ENCODE measurements at places on chromosomes 2 and 18.

DNA sequence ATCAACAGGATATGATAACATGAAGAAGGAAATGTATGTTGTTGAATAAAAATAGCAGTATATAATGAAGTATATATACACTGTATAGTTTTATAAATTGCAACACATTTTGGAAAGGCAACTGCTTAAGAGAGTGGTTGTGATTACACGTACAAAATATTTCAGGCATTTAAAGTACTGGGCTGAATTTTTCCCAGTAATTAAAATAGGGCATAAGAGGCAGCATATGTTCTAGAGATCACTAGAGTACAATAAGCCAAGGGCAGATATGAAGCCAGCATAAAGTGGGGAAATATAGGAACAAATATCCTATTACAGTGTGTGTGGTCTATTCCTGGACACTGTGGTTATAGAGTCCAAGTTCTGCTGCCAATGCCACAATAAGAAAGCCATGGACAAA, 14.1 kb downstream of the DPP10 start:
- DNase-seq: no peak

- no peak for DNase-seq
These were observed 99.6 kb upstream of the MAP2 start for GRCh38 chr2:209324281-209324680.

DNA sequence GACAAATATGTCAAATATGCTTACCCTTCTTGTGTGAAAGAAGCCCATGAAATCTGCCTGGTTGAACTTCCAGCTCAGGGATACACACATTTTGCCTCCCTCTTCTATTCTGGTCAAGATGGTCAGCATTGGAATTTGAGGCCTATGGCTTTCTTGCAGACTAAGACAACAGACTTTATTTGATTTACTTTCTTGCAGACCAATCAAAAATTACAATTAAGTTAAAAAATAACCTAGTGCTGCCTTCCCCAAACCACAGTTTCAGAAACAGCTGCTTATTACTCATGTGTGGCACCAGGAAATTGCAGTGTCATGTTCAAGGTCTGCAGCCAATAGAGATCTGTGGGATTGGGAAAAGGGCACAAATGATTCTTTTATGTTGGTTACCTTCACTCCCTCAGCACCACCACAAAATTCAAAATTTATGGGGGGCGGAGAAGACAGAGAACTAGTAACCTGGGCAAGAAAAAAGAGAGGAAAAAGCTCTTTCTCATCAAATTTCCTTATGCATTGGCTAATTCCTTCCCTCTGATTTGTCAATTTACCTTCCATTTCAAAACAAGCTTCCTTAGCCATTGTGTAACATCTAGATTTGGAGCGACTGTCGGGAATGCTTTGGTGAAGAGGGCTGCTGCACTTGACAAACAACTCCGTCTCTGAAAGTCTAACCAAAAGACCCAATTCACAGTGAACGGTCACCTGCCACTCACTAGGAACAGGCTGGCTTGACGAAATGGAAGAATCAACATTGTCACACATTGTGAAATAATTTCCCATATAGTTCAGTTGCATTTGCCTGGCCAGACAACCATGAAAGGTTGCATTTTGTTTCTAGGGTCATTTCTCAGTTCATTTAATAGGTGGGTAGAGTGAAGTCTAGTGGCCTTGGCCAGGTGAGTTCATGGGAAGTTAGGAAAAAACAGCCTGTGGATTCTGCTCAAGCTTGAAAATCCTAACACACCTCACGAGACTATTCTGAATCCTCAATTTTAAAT, 100.4 kb upstream of the FZD5 start:
- no peak for DNase-seq

GRCh38 chr2:17442334-17442733, 75.9 kb downstream of the RAD51AP2 start:
- DNase-seq: no peak

- no peak for DNase-seq
These were observed 1992.5 kb upstream of the PIK3C3 start for GRCh38 chr18:39962546-39962945.

DNA sequence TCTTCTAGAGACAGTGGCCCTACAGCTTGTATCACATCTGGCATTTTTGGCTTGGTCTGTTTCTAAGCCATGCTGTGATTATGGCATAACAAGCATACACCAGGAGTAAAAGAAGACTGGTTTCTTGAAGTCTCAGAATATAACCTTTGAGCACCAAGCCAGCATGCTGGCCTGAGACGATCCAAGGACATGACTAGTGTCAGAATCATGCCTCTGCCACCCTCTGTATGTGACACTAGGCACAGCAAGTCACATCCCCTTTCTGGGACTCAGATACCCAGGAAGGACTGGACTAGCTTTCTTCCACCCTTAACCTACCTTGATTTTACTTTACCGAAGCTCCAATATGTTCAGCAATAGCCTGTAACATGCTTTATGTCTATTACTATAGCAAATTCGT, 345.5 kb downstream of the SETBP1 start:
- no peak for DNase-seq

DNA sequence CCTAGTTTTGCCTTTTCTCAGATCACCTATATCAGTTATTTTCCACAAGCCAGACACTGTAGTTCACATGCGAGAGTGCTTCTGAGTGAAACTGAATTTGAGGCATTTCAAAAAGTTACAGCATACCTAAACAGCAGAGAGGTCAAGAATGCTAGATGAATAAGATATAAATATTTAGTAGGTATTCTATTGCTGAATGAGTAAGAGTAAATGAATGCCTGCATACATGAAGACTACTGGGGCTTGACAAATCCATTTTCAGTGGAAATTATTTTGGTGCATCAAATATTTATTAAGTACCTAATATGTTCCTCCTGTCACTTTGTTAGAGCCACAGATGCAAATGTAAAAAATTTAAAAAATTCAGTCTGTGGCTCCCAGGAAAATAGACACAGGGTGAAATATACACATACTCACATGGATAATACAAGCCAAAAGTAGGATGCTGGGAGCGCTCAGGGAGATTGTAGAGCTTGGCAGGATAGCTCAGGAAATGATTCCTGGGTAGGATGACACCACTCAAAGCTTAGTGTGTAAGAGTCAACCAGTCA, 27.6 kb upstream of the CDC42EP3 start:
- no peak for DNase-seq

GRCh38 chr2:14843507-14844204, 211.1 kb downstream of the LRATD1 start:
- no peak for DNase-seq

- peak; percentile 64 for DNase-seq
These were observed 34.2 kb upstream of the EN1 start for GRCh38 chr2:118881490-118882129.

DNA sequence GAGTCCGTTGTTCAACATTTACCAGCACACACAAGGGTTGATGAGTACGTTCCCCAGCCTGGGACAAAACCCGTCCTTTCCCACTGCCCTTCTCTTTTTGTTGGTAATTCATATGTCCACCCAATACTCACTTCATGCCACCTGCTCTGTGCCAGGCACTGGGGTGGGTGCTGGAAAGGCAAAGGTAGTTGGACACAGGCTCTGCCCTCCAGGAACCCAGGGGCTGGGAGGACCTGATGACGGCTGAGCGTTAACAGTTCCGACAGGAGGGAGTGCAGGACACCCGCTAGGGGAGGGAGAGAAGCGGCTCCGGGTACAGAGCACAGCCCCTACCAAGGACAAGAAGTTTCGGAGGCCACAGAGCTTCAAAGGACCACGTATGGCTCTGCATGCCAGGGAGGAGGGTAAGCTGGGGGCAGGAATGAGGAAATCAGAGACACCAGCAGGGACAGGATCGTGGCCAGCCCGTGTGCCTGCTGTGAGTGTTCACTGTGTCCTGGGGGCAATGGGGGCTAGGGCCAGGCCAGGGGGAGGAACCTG, 134.1 kb upstream of the GPC1 start:
- DNase-seq: no peak

DNA sequence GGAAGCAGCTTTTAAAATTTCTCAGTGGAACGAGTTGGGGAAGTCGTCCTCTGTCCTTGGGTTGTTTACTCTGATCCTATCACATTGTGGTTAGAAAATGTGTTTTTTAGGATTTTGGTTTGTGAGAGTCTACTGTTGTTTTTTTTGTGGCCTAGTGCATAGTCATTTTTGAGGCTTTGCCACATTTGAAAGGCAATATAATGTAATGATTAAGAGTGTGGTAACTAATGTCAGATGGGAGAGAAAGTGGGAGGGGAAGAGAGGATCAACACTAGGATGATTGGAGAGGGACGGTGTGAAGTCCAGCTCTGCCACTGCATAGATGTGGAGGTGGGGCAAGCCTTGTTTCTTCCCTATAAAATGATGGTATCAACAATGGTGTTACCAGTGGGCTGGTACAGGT, 8.5 kb downstream of the SP140L start:
- DNase-seq: no peak

DNA sequence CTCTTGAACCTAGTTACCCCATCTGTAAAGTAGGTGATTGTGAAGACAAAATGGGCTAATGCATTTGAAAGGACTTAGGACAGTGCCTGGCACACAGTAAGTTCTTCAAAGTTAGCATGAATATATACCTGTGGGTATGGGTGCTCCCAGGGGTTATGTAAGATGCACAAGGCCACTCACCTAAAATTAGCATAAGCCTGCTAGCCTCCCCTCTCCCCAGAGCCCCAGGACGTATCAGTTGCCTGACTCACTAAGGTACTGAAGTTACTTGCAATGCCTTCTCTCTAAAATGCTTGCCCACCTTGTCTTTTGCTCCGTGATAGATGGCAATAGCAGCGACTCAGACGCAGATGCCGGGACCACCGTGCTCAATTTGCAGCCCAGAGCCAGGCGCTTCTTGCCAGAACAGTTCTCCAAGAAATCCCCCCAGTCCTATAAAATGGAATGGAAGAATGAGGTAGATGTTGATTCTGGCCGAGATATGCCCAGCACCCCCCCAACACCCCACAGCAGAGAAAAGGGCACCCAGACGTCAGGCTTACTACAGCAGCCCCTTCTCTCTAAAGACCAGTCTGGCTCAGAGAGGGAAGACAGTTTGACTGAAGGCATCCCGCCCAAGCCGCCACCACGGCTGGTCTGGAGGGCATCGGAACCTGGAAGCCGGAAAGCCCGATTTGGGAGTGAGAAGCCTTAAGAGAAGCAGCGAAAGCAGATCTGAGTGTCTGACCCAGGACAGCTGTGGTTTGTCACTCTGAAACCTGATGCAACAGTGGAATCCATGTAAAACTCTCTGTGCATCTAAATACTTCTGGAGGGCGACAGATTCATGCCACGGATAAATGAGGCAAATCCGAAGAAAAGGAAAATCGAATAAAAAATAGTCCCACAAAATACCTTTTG, 53.8 kb upstream of the TMEM182 start:
- DNase-seq: no peak

DNA sequence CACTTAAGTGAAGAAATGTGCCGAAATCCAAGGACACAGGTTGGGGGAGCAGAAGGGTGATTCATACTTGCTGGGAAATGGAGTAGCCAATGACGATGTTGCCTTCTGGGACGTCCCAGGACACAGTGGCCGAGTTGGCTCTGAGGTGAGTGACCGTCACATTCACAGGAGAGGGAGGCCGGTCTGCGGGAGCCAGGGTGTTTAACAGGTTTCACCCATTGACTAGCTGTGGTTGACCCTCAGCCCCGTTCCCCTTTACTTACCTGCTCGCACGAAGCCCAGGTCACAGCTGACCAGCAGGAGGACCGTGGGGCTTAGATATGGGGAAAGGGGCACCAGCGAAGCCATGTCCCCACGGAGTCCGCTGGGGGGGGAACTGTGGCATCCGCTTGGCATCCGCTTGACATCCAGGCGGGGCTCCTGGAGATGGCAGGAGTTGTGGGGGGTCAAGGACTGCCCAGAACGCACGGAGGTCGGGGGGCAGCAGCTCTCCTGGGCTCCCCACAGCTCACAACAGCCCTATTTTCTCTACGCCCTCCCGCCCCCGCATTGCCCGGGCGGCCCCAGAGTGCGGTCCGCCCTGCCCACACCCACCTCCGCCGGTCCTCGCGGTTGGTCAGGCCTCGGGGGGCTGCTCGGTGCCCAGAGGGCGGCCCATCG, 586 bp downstream of the FNDC4 start:
- DNase-seq: peak; percentile 34

GRCh38 chr2:26268213-26268612, 23.5 kb downstream of the HADHB start:
- DNase-seq: no peak

DNA sequence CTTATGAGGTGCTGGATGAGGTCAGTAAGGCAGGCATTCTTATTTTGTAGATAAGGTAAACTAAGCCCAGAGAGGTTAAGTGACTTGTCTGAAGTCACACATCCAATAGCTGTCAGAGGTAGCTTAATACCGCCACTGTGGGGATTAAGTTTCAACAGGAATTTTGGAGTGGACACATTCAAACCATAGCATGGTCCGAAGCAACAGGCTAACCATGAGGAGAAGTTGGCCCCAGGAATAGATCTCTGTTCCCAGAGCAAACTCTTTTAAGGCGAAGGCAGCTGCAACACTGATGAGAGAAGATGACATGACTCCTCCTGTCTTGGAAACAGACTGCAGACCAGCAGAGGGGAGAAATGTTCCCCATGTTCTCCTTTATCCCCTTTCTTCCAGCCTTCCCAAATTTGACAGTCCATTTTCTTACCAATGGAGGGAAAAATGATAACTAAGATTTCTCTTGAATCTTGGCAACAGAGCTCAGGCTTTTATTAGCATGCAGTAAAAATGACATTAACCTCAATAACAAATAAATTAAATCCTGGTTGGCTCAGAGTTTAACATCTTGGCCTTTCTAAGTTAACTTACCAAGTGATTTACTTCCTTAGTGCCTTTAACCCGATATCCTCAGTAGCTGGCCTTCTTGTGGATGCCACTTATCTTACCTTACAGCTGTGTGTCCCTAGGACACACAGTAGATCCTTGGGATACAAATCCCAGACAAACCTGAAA, 67.9 kb upstream of the STPG4 start:
- no peak for DNase-seq

- DNase-seq: no peak
These were observed 422.3 kb upstream of the CELF4 start for GRCh38 chr18:37987901-37988300.

GRCh38 chr18:34928088-34928753, 113.0 kb upstream of the MAPRE2 start:
- no peak for DNase-seq

DNA sequence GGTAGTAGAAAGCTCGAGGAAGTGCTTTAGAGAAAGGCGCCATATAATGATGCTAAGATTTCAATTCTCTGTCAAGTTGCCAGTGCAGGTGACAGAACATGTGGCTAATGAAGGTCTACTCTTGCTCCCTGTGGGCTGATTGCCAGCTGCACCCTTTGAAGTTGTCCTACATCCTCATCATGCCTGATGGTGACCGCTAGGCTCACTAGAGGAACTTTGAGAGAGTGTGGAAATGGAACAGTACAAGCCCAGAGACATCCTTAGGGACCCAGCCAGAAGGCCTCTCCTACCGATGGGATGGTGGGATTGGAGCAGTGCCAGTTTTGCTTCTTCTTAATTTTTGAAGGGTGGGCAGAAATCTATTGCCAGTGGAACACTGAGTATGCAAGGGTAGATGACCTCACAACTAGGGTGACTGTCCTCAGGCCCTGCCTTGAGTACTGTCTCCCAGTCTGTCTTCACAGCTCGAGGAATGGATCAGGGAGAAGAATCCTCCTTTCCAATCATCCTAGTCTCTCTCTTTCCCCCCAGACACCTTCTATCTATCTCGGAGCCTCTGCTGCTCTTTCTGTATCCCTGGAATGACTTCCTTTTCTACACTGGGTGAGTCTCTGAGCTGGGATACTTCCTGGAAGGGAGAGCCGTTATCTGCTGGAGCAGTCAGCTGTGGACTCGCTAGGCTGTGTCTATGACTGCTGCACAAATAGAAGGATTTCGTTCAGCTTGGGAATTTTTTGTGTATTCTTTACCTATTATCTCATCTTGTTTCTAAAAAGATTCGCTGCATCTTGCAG, 33.5 kb downstream of the LGALSL start:
- DNase-seq: no peak

All from GM13976 (cell line).